ENCODE measurements at places on chromosomes 2 and 18. TPM values are rescaled to one million over a fixed set of nuclear protein-coding genes. Genes with fewer than 3 reads are reported as not detected.

SOX11 gene
- polyA plus RNA-seq = not detected

DSC3 gene
- 0.27 TPM for polyA plus RNA-seq

MORN2 gene
- polyA plus RNA-seq = 9.2 TPM

CD207 gene
- 0.81 TPM for polyA plus RNA-seq

DNAH7 gene
- 0.10 TPM for polyA plus RNA-seq

DYSF gene
- polyA plus RNA-seq = 4.5 TPM

ARHGAP25 gene
- 1.8 TPM for polyA plus RNA-seq

NFU1 gene
- polyA plus RNA-seq = 45.4 TPM

ATOH8 gene
- 1.6 TPM for polyA plus RNA-seq

REG3A gene
- 1.5 TPM for polyA plus RNA-seq

ICOS gene
- polyA plus RNA-seq = not detected

STPG4 gene
- polyA plus RNA-seq = not detected

TEX44 gene
- polyA plus RNA-seq = not detected

MAP3K19 gene
- polyA plus RNA-seq = 0.03 TPM

GATA6 gene
- polyA plus RNA-seq = 25.9 TPM

UPP2 gene
- not detected for polyA plus RNA-seq

FZD7 gene
- 1.6 TPM for polyA plus RNA-seq

PLGLB1 gene
- 7.7 TPM for polyA plus RNA-seq

GPR17 gene
- 0.56 TPM for polyA plus RNA-seq

TUBA3E gene
- polyA plus RNA-seq = not detected

All from small intestine (tissue), 16 donors.